Pulmonary artery endothelial cell (primary cell): ENCODE measurements at places on chromosomes 1 and 21. TPM values are rescaled to one million over a fixed set of nuclear protein-coding genes. Genes with fewer than 3 reads are reported as not detected.

TRIM67 gene
- total RNA-seq, result not detected in 2 replicates

MYCL gene
- 1.3 and 3.1 TPM in 2 replicates for total RNA-seq

GRCh38 chr1:5508669-5509330, 483.4 kb downstream of the NPHP4 start:
- DNase-seq, result no peak

- DNase-seq, result no peak
These were observed 72.5 kb downstream of the NDUFS5 start for GRCh38 chr1:39098546-39099250.

- DNase-seq, result no peak
These were observed 14.9 kb downstream of the STX12 start for GRCh38 chr1:27787895-27788294.

DNA sequence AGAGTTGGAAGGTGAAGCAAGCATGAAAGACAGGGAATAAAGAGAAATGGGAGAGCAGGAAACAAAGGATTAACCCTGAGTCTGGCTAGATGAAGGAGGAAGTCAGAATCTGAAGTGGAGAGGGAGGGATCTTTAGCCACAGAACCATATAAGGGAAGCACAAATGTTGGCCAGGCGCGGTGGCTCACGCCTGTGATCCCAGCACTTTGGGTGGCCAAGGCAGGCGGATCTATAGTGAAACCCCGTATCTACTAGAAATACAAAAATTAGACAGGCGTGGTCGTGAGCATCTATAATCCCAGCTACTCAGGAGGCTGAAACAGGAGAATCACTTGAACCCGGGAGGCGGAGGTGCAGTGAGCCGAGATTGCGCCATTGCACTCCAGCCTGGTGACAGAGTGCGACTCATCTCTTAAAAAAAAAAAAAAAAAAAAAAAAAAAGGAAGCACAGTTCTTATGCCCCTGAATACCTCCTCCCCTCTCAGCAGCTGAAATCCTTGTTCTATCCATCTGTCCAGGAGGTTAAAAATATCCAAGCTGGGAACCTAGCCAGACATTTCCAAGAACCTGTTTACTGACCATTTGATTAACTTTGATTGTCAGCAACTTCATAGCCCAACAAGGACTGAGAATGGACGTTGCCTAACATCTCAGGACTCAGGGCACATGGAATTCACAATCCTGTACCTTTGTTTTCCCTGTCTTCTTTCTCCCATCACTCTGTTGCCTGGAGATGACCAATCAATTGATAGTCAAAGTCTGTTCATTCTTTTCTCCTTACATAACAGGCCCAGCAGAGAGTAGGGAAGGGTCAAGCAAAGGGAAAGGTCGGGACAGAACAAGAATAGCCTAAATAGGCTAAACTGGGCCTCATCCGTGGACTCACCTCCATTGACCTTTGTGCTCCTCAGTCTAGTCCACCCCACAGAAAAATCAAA, 10.6 kb downstream of the TXNIP start:
- DNase-seq, result peak; percentile 40

VHLL gene
- 0.13 TPM in 1 of 2 replicates, not detected in the other for total RNA-seq

UBE2U gene
- not detected in 2 replicates for total RNA-seq

KCNC4 gene
- total RNA-seq, result 6.8 and 7.5 TPM in 2 replicates

FCRL5 gene
- under 0.01 TPM in 1 of 2 replicates, not detected in the other for total RNA-seq

DNA sequence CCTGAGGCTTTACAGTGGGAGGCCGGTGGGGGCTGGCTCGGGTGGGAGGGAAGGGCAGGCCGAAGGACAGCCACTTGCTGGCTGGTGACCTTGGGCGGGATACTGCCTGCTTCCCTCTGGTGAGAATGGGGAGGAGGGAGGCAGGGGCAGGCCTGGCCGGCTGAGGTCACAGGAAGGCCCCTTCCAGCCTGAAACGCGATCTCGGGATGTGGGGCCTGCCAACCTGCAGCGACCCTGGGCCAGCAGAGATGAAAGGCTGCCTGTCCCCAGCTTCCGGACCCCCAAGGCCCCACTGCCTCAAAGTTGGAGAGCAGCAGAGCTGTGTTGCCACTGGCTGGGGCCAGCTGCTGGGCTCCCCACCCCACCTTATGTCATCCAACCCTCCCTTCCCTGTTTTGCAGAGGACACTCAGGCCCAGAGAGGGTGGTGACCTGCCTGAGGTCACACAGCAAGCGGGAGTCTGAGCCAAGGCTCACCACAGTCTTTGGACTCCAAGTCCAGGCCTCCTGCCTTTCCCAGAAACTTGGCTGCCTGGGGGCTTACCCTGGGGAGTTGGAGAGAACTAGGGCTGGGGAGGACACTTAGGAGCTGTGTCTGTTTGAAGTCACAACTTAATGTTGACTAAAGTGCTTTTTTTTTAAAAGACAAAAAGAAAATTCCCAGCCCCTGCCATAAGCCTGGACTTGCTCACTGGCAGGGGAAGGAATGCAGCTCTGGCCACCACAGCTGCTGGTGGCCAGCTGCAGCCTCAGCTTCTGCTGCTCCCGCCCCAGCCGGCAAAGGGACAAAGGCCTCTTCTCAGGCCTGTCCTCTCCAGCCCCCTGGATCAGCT, 14.8 kb upstream of the WASF2 start:
- no peak for DNase-seq

- DNase-seq, result peak; percentile 100
These were observed 32.8 kb downstream of the ELK4 start for GRCh38 chr1:205598841-205599668.

GRCh38 chr21:25721987-25722386, 12.7 kb downstream of the ATP5PF start:
- DNase-seq, result no peak

GRCh38 chr1:21005466-21006239, 171.0 kb downstream of the EIF4G3 start:
- no peak for DNase-seq

DNA sequence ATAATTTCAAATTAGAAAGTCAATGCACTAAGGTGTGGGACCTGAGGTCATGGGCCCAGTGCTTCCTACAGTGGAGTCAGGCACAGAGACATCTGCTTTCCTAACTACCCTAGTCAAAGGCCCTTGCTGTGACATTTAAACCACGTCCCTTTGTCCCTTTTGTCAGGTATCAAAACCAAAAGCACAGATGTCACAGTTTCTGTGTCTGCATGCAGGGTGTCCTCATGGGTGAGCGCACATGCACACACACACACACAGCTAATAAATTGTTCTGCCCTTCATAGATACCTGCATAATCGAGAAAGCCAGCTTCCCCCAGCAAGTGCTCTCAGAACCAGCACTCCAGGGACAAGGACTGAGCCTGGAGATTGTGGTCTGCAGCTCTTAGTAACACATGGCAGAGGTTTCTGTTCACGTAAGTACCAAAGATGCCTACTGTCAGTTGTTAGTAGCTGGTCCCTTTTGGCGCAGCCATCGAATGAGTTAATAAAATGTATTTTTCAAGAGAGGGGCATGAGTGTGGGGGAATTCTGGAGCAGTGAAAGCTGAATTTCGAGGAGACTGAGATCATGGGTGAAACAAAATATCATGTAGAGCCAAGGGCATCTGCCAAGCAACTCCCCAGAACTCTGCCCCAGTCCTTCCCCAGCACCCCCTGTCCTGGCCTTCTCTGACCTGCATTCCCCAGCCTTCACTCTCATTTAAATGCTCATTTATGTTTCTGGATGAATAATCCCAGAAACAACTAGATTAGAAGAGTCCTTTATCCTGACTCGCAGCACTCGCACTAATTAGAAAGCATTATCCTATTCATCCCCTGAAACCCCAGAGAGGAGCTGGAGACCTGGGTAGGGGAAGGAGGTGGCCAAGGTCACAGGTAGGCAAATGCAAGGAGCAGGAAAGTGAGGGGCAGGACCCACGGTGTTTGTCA, 25.5 kb downstream of the TNR start:
- DNase-seq, result no peak

DNA sequence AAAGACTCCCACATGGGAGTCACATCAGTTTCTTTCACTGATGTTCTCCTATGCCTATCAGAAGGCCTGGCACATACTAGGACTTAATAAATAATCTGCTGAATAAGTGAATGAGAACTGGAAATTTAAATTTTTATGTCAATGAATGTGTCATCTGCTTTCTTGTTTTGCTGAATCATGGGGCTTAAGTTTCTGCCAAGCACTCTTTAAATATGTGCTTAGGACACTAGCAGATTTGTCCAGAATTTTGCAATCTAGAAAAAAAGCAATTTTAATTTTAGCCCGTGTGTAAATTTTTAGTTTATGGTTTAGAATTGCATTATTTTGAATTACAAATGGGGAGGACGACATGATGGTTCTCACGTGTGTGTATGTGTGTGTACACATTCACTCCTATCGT, 803.1 kb downstream of the USP25 start:
- DNase-seq, result no peak

HMGCS2 gene
- not detected in 2 replicates for total RNA-seq

DNA sequence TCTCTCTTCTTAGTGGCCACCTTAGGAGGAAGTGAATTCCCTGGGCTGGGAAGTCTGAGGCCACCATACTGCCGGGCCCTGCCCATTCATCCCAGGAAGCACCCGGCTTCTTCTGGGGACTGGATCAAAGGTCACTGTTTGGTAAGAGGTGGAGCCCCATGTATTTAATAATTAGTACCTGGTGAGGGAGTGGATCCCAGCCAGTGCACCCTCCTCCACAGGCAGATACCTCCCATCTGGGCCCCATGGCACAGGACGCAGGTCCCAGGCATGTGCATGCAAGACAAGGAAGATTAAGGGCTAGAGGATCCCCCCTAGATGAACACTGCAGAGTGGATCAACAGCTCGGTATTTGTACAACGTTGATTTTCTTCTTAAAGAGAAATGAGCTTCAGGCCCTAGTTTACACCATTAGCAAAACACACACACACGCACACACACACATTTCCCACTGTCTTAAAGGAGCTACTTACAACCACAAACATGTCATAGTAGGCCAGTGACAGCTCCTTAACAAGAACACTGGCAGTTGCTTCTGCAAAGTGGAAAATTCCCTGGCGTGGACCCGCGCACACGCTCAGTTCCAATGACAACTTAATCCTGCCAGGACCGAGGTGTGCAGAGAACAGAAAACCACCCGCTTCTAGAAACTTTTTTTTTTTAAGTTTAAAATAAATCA, 90.7 kb downstream of the MRPL37 start:
- no peak for DNase-seq

VPS72 gene
- total RNA-seq, result 63.3 and 65.7 TPM in 2 replicates

NLRP3 gene
- not detected in 2 replicates for total RNA-seq

DNA sequence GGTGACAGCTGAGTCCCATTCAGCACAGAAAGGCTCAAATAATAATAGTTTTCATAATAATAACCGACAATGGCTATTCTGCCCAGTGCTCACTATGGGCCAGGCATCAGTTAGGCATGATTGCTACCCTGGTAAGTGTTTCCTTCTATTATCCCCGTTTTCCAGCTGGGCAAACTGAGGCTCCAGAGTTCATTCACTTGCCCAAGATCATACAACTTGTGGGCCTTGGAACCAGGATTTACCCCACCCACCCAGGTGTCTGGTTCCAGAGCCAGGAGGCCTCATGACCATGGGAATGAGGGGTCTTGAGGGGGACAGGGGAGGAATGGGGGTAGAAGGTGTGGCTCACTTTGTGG, 518 bp downstream of the PLOD1 start:
- DNase-seq, result no peak

DNA sequence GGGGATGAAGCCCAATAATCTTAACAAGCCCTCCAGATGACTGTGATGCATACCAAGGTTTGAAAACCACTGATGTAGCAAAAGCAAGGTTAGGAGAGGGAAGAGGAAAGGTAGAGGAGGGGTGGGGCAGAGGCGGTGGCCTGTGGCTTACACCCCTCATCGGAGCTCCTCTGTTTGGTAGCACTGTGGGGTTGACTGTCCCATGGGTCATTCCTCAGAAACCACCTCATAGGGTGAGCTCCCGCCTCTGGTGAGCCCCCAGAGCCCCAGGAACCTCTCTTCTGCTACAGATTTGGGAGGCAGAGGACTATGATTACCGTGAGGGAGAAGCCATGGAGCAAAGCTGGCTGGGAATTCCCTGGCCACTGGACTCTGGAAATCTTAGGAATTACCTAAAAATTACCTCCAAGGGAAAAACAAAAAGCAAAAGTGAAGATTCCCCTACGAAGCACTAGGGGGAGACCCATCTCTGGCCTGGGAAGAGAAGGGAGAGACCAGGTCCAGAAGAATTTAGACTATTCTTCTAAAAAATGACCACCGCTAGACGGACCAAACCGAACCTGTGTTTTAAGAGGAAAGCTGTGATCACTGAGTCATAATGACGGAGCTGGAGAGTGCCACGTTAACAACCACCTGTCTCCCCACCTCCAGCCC, 1.5 kb upstream of the RASSF5 start:
- no peak for DNase-seq
